ENCODE measurements at places on chromosomes 5 and 9.
A peak's percentile ranks its signal among the peaks of the same experiment; 100 is the strongest.

GRCh38 chr9:18061856-18062255 lies 412.1 kb upstream of the ADAMTSL1 start:
- no peak for DNase-seq

GRCh38 chr5:93017849-93018248 lies 563.2 kb downstream of the NR2F1-AS1 start:
- peak; percentile 34 for DNase-seq

DNA sequence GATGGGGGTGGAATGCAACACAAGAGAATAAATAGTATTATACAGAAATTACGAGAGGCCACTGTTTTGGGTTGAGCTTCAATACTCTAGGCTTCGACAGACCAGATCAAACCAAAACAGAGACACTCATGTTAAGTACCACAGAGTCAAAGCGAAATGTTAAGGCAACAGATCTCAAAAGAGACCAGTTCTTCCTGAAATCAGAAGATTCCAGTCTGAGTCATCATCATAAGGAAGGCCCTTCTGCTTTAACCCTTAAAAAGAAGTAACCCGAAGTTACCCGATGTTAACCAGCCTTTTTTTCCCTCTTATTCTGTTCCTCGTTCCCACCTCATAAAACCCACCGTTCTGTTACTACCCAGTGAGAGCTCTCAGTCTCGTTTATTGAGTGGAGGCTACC lies 75.9 kb downstream of the SFXN1 start:
- DNase-seq: no peak

DNA sequence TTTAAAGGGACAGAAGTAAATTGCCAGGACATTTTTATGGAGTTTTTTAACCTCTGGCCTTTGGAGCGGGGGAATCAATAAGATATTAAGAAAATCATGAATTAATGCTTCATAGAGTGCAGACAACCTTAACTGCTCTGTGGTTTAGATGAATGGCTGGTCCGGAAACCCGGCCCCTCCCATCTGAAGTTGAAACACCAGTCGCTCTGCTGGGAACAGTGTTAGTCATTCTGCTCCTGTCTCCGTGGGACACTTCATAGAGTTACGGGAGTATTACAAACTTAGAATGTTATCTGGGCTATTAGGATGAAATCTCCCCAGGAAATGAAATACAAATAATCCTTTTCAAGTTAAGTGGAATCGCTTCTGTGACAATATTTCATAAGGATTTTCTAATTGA lies 110.1 kb upstream of the IRX2 start:
- DNase-seq: no peak

DNA sequence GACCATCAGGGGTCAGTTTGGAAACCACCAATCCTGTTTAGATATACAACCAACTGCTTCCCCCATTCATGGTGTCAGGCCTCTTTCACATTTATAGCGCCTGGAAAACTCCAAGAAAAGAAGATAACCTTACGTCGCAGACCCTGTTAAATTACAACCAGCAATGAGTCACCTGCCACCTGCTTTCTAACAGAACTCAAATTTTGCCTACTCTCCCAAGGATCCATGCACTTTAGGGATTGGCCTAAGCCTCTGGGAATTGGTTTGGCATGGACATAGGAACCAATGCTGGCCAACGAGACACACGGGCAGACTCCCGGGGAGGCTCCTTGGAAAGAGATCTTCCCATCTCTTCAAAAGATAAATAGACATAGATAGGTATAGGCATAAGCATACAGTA lies 87.0 kb downstream of the FEM1C start:
- no peak for DNase-seq

DNA sequence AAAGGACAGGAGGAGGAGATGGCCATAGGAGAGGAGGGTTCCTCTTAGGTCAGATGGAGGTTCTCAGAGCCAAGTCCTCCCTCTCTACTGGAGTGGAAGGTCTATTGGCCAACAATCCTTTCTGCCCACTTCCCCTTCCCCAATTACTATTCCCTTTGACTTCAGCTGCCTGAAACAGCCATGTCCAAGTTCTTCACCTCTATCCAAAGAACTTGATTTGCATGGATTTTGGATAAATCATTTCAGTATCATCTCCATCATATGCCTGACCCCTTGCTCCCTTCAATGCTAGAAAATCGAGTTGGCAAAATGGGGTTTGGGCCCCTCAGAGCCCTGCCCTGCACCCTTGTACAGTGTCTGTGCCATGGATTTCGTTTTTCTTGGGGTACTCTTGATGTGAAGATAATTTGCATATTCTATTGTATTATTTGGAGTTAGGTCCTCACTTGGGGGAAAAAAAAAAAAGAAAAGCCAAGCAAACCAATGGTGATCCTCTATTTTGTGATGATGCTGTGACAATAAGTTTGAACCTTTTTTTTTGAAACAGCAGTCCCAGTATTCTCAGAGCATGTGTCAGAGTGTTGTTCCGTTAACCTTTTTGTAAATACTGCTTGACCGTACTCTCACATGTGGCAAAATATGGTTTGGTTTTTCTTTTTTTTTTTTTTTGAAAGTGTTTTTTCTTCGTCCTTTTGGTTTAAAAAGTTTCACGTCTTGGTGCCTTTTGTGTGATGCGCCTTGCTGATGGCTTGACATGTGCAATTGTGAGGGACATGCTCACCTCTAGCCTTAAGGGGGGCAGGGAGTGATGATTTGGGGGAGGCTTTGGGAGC lies 3.1 kb downstream of the EGR1 start:
- peak; percentile 43 for DNase-seq

- DNase-seq: no peak
Measured at GRCh38 chr5:7088849-7089248, 307.1 kb upstream of the ADCY2 start.

DNA sequence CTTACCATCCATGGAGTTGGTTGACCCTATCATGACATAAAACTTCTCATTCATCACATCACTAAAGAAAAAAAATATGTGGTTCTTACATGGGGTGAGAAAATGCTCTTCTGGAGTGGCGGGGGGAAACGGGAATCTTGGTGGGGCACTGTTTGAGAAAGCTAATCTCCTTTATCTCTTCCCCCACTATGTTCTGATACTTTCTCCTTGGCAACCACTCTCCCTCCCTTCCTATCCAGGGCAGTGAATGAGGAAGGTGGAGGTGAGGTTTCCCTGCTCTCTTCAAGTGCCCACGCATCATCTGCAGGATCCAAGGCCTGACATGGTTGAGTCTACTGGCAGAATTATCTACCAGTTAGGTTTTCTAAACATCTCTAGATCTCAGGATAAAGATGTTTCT lies 220.8 kb upstream of the TBCA start:
- DNase-seq: no peak

GRCh38 chr9:79461712-79462111 lies 110.1 kb upstream of the TLE4 start:
- DNase-seq: no peak

- no peak for DNase-seq
Measured at GRCh38 chr9:95545831-95546567, 29.2 kb upstream of the PTCH1 start.

- DNase-seq: no peak
Measured at GRCh38 chr9:110919050-110919435, 119.2 kb downstream of the LPAR1 start.

Data from astrocyte of the cerebellum (primary cell).